Psoas muscle (tissue), 8 donors: ENCODE measurements at places on chromosomes 3 and 15. TPM values are rescaled to one million over a fixed set of nuclear protein-coding genes. Genes with fewer than 3 reads are reported as not detected.

DNA sequence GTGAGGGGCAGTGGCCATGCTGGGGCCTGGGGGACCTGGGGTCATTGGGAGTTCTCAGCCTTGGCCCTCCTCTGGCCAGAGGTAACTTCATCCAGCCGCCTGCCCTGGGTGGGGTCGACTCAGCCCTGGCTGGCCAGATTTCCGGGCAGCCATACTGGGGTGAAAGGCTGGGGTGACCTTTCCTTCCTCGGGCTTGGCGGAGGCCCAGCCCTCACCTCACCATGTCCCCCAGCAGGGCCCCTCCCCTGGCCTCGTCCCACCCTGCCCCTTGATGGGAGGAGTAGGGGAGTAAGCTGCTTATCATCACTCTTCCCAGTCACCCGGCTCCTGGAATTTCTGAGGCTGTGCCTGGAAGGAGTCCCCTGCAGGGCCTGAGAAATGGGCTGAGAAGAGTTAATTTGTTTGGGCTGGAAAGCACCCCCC is 5.4 kb downstream of the SEMA3F start:
- DNase-seq, result no peak

- no peak for DNase-seq
Measured at GRCh38 chr3:7847021-7847420, 654.6 kb upstream of the LMCD1 start.

DNA sequence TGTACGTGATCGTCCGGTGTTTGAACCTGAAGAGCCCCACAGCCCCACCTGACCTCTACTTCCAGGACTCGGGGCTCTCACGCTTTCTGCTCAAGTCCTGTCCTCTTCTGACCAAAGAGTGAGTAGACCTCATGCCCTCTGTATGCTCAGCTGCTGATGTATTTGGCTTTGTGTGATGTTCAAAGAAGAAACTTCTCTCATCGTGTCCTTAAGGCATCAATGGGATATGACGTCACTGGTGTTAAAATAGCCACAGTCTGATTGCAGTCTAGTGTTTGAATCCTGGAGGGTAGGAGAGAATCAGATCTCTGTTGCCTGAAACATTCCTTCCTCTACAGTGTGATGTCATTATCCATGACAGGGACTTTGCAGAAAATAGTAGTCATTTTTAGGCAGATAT is 28.1 kb downstream of the ABHD2 start:
- DNase-seq, result no peak

Gene PIF1
- total RNA-seq, result 0.45 TPM

- DNase-seq, result no peak
Measured at GRCh38 chr3:114551770-114552526, 258.1 kb downstream of the TIGIT start.

DNA sequence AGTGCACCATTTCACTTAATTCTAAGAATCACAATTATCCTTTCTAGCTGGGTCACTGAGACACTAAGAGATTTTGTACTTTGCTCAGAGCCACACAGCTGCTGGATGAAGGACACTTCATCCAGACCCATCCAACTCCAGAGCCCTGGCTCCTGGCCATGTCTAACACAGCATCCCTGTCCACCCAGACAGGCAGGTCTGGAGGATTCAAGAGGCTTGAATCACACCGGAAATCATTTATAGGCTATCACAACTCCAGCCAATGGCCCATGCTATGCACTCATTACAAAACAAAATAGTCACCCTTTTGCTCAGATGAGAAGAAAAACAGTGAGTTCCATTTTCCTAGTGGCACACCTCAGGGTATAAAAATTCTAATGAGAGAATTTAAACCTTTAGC is 198.2 kb upstream of the LMCD1 start:
- DNase-seq, result no peak

GRCh38 chr3:59872128-59872527 is 822.3 kb upstream of the CFAP20DC start:
- DNase-seq, result no peak

DNA sequence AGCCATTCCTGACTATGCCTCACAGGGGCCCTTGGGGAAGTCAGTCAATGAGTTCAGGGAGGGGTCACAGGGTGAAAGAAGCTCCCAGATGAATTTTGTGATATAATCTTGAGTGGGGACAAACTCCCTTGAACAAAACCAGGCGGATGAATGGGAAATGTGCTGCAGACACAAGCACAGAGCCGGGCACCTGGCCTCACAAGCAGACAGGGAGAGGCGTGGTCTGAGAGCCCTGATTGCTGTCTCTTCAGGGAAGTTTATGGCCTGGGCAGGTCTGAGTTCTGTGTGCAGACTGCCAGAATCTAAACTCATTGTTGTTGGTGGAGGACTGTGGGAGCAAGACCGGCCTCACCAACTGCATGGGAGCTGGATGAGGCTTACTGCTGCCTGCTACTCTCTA is 591.8 kb downstream of the EPHA3 start:
- DNase-seq, result no peak

GRCh38 chr3:126127904-126128303 is 44.0 kb upstream of the SLC41A3 start:
- DNase-seq, result peak; percentile 32

DNA sequence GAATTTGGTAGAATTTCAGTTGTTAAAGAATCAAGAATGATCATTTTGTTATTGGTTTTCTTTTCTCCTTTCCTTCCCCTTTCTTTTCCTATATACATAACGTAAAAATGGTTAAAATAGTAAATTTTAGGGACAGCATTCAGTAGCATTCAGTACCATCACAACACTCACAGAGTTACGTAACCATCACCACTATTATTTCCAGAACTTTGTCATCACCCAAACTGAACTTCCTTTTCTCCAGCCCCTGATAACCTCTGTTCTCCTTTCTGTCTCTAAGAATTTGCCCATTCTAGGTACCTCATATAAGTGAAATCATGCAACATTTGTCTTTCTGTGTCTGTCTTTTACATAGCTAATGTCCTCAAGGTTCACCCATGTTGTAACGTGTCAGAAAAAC is 165.3 kb downstream of the AKAP13 start:
- no peak for DNase-seq
